ENCODE measurements at places on chromosomes 1 and 21. TPM values are rescaled to one million over a fixed set of nuclear protein-coding genes. Genes with fewer than 3 reads are reported as not detected.
A peak's percentile ranks its signal among the peaks of the same experiment; 100 is the strongest.

ACOT11 gene
- total RNA-seq = 1.4 TPM

ENTREP3 gene
- total RNA-seq = 33.8 TPM

OLIG2 gene
- not detected for total RNA-seq

EPHB2 gene
- 0.22 TPM for total RNA-seq

DNA sequence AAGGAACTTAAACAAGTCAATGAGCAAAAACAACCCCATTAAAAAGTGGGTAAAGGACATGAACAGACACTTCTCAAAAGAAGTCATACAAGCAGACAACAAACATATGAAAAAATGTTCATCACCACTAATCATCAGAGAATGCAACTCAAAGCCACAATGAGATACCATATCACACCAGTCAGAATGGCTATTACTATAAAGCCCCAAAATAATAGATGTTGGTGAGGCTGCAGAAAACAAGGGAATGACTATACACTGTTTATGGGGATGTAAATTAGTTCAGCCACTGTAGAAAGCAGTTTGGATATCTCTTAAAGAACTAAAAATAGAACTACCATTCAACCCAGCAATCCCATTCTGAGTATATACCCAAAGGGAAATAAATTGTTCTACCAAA, 51.2 kb downstream of the MRPL39 start:
- DNase-seq = no peak

DNA sequence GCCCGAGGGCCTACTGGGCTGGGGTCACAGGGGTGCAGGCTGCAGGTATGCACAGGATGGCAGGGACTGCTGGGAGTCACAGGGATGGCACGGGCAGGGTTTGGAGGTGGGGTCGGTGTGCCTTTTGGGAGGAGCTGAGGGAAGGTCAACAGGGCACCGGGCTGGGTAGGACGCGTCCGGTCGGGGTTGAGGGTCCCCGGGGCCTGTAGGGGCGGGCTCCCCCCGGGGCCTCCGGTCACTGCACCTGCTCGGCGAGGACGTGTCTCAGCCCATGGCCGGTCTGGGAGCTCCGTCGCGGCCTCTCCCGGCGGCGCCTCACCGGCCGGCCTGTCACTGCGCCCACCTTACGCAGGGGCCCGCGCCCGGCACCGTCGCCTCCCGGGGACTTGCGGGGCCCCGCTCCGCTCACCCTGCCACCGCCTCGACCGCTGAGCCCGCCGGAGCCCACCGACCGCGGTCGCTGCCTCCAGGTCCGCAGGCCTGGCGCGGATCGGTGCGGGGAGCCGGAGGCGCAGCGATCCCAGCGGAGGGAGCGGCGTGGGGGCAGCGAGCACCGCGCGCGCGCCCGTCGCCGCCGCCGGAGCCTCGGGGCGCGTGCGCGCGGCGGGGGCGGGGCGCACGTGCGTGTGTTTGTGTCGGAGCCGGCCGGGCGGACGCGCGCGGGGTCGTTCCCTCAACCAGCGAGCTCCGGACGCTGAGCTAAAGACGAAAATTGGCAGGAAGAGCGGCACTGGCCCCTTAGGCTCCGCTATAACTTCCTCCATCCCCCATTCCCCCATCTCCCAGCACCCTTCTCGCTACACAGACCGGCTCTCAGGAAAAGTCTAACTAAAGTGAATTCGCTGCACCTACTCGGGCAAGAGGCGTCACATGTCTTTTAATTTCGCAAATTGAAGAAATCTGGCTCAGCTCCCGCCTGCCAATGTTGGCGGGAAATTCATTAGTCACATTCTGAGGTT, at the start of gene AMIGO1:
TSS of gene AMIGO1 (minus strand) at position 552 of the 959 bp plus-strand sequence. CDS start 815 bp downstream, outside the sequence.
- peak; percentile 68 for DNase-seq

DNA sequence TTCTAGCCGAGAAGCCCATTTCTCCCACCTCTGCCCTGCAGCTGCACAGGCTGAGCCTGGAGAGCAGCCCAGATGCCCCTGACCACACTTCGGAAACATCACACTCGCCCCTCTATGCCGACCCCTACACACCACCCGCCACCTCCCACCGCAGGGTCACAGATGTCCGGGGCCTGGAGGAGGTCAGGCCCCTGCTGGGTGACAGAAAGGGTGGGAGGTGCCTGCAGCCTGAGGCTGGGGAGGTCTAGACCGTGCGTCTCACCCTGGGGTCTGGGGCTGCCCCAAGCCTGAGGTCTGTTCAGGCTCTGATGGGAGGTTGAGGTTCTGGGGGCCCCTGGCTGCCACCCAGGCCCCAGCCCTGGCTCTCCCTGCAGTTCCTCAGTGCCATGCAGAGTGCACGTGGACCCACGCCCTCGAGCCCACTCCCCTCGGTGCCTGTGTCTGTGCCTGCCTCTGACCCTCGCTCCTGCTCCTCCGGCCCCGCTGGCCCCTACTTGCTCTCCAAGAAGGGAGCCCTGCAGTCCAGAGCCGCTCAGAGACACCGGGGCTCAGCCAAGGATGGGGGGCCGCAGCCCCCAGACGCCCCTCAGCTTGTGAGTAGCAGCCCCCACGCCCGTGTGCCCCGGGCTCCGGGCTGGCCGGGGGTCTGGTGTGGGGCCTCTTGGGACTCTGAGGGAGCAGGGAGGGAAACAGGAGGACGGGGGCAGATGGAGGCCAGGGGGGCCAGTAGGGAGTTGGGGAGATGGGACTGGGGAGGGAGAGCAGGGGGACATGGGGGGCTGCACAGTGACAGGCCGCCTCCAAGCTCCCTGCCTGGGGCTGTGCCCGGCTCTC, 7.4 kb downstream of the PLEKHN1 start:
- DNase-seq = no peak

DNA sequence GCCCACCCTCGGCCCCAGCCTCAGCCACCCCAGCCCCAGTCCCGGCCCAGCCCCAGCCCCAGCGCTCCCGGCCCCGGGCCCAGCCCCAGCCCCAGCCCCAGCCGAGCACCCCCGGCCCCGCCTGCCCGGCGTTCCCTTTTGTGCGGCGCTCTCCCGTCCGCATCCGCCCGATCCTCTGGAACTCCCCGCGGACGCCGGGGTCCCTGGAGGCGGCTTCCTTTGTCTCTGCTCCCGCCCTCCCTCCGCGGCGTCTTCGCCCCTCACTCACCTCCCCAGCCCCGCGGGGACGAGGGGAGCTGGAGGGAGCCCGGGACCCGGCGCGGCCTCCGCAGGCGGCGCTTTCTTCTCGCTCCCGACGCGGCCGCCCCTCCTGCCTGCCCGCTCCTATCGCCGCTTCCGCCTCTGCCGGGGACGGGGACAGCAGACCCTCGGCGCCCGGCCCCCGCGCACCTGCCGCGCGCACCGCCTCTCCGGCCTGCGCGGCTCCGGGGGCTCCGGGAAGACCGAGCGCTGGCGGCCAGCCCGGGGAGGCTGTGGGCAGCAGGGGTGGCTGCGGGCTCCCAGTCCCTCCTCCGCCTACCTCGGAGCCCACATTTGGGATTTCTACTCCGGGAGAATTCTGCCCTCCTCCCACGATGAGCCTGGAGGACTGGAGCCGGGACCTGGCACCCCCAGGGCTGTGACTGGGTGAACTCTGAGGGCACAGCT, 14.0 kb downstream of the AGRN start:
- DNase-seq = no peak

- no peak for DNase-seq
Measured at GRCh38 chr1:180156631-180157091, 2.0 kb downstream of the QSOX1 start.

DNA sequence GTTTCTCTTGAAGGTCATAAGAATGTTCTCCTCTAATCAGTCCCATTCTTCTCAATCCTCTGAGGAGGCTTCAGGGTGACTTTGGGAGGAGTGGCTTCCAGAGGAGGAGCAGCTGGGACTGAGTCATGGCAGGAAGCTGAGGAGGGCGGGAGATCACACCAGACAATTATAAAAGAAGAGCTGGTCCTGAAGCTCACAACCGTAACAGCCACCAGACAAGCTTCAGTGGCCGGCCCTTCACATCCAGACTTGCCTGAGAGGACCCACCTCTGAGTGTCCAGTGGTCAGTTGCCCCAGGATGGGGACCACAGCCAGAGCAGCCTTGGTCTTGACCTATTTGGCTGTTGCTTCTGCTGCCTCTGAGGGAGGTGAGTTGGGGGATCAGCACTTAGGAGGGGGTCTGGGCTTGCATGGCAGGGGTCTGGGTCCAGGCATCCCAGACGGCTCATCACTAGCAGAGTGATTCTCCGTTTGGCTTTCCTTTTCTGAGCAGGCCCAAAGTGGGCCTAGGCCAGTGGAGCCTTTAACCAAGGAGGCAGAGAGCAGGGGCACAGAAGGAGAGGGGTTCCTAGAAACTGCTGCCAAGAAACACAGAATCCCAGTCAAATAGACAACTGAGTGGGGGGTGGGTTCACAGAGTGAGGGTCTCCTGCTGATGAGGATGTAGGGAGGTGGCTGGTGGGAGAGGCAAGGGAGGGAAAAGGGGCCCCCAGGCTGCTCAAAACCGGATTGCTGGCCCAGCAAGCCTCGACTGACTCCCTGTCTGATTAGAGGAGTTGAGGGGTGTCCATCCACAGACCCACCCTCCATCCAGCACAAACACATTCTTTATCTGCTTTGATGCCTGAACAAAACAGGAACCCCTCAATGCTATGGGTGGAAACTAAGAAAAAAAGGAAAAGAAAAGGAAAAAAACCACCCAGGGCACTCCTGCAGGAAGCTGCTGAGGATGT, at the start of gene ECM1:
TSS of gene ECM1 (plus strand) at position 198 of the 953 bp plus-strand sequence. CDS start at position 299, 101 bp downstream.
- DNase-seq = no peak

- DNase-seq = peak; percentile 73
Measured at GRCh38 chr1:58545591-58546519, 671 bp downstream of the OMA1 start.

DNA sequence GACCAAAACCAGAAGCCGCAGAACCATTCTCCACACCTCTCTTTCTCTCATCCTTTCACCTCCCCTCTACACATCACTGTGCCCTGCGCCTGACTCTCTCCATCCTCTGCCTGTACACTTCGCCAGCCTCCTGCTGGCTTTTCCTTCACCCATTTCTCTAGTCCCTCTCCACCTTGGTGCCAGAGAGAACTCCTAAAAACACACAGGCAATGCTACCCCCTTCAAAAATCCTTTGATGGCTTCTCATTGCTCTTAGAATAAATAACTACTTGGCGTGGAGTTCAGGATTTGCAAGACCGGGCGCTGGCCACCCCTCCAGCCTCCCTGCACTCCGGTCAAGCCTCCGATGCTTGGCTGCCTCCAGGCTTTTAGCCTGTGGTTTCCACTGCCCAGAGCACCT, 8.6 kb downstream of the CRABP2 start:
- no peak for DNase-seq

- no peak for DNase-seq
Measured at GRCh38 chr1:217153361-217153760, 430.1 kb upstream of the ESRRG start.

Data from activated T-cell treated with anti-CD3 and anti-CD28 coated beads, Interleukin-2, amount 50 U/mL, for 72 hours (primary cell).